ENCODE measurements at places on chromosomes 3 and 15.

- peak; percentile 70 for DNase-seq
Measured at GRCh38 chr15:90087454-90088154, 14.7 kb downstream of the IDH2 start.

DNA sequence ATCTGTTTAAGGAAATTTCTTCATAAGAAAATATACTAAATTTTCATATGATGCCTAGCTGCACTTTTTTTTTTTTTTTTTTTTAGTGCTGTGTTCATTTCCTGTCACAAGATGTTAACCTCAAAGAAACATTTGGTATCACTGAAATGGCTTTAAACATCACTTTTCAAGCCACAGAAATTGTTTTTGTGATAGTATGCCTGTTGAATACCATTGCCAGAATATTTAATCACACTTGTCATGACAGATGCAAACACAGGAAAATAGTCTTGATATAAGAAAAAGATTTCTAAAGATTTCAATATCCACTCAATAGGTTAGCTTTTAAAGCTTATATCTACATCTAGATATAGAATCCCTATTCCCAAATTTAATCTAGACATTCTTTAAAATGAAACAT is 608.5 kb upstream of the AGTR1 start:
- no peak for DNase-seq

DNA sequence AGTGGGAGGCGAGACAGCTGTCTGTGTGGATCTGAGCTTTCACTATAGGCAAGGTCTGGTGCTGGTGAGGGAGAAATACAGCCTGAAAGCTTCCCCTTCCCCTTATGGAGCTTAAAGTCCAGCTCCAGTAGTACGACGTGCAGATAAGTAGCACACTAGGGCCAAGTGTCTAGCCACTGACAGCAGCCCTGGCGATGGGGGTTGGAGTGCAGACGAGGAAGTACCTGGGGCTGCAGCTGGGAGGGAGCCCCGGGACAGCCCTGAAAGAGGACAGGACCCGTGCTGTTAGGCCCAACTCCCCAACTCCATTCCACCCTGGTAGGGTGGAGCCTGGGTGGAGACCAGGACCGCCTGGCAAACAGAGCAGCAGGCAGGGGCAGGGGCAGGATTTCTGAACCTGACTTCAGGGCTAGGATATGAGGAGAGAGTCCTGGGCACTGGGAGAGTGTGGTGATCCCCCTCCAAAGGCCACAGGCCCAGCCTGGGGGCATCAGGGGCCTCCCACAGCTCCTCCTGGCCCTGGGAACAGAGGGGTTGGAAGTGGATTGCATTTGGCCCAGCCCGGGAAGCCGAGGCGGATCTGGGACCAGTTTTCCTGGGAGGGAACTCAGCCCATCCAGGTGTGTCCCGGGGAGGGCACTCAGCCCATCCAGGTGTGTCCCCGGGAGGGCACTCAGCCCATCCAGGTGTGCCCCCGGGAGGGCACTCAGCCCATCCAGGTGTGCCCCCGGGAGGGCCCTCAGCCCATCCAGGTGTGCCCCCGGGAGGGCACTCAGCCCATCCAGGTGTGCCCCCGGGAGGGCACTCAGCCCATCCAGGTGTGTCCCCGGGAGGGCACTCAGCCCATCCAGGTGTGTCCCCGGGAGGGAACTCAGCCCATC is 42.8 kb downstream of the BDH1 start:
- no peak for DNase-seq

GRCh38 chr3:190044142-190044541 is 76.6 kb downstream of the P3H2 start:
- peak; percentile 14 for DNase-seq

GRCh38 chr3:106212665-106213222 is 343.9 kb upstream of the CBLB start:
- DNase-seq, result no peak

DNA sequence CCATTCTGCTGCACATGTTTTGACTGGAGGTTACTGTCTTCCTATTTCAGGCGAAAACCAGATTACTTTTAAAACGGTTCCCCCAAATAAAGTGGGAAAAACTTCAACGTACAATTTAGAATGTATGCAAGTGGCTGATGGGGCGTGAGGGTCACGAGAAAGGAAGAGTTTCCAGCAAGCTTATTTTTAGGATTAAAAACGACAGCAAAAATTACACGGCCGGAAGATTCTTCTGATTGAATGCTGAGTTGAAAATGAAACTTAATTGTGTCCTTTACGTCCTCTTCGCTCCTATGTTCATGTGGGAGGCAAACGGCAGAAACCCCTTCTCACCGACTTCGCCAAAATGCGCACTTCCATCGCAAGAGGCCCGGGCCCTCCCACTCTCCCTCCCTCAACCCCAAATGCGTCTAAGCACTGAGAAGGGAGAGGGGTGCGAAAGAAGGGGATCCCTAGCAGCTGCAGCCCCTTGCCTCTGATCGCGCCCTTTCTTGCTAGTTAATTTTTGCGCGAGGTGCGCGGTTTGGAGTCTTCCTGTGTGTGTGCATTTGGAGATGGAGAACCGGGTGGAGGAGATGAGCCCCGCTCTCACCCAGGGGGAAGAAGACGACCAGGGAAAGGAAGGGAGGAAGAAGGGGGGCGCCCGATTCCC is 656 bp downstream of the CD47 start:
- DNase-seq, result peak; percentile 57

DNA sequence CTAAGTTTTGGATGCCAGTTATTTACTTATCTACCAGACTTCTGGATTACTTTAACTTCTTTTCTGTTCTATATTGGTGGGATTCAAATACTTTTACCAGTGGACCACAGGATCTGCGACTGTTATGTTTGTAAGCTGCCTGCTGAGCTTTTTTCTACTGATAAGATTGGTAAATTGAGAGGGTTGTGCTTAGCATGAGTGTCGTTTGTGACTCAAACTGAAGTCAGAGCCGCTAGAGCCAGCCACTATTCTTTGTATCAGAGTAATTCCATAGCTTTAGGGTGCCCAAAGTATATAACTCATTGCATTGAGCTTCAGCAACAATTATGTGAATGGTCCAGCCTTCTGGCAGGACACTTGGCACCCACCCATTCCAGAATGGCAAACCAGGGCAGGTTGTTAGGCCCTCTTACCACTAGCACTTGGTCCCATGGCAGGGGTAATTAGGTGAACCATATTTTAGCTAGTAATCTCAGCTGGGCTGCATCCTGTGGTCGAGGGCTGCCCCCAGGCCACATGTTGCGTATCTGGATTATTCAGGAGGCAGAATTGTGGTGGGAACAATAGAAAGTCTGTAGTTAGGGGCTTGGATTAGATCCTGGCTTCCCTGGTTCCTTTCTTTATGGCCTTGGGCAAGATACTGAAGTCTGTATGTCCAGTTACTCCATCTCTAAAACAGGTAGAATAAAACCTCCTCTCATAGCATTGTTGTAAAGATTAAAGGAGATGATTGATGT is 6.0 kb downstream of the PLCL2 start:
- DNase-seq, result no peak

DNA sequence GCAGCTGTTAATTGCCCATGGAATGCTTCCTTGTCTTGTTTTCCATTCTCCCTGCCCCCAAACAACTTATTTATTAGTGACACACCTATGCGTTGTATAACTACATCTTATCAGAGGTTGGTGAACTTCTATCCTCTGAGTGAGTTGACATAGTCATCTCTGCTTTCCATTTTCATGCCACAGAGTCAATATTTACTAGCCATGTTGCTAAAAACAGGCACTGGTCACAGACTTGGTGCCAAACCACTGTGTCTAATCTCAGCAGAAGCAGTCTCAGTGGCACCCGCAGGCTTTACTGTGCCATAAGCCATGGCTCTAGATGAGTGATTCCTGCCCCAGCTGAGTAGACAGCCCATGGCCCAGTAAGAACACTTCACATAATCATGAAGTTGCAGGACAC is 26.5 kb downstream of the DAPK2 start:
- no peak for DNase-seq

GRCh38 chr15:66417736-66418135 is 31.0 kb downstream of the MAP2K1 start:
- DNase-seq, result no peak

DNA sequence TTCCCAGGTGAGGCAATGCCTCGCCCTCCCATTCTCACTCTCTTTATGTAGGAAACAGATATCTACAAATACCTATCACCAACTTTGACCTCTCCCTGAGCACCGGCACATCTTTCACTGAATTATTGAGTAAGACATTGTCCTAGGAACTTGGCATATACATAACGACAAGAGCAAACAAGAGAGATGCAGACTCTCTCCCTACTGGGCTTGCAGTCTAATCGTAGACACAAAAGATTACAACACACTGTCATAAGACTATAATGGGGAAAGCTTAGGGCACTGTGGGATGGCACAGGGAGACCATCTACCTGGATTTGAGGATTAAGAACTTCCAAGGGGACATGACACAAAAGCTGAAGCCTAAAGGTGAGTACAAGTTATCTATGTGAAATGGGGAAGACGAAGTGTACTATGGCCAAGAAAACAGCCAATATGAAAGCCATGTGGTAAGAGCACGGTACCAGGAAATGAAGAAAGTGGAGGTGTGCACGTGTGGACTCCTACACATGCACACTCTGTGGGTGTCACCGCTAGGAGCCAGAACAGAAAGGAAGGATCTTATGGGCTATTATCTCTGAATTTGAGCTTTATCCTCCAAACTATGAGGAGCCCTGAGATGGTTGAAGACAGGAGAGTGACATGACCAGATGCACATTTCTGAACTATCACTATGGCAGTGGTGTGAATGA is 218.8 kb upstream of the STRIT1 start:
- no peak for DNase-seq

All from MCF 10A (cell line).